ENCODE measurements at places on chromosomes 2 and 18.

GRCh38 chr2:84904151-84904550, 1.3 kb upstream of the TMSB10 start:
- DNase-seq, result no peak

DNA sequence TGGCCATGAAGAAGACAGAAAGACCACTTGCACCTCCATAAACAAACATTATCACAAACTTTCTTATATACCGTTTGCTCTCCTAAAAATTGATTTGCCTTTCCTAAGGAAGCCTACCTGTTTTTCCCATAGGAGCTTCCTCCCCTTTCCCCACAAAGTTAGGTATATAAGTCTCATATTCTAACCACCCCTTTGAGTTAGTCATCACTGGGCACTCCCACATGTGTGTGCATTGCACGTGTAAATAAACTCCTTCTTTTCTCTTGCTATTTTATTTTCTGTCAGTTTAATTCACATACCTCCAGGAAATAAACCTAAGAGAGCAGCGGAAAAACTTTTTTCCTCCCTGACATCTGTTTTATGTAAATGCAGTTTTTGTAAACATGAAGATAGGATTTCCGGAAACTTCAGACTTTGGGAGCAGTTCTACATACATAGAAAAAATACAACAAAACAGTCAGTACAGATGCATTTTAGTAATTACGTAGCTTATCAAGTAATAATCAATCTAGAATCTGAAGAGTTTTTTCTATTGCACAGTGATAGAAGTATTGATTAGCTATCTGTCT, 46.6 kb downstream of the PLCL1 start:
- no peak for DNase-seq

- DNase-seq, result no peak
These were observed 186.9 kb downstream of the LRP1B start for GRCh38 chr2:141943918-141944317.

DNA sequence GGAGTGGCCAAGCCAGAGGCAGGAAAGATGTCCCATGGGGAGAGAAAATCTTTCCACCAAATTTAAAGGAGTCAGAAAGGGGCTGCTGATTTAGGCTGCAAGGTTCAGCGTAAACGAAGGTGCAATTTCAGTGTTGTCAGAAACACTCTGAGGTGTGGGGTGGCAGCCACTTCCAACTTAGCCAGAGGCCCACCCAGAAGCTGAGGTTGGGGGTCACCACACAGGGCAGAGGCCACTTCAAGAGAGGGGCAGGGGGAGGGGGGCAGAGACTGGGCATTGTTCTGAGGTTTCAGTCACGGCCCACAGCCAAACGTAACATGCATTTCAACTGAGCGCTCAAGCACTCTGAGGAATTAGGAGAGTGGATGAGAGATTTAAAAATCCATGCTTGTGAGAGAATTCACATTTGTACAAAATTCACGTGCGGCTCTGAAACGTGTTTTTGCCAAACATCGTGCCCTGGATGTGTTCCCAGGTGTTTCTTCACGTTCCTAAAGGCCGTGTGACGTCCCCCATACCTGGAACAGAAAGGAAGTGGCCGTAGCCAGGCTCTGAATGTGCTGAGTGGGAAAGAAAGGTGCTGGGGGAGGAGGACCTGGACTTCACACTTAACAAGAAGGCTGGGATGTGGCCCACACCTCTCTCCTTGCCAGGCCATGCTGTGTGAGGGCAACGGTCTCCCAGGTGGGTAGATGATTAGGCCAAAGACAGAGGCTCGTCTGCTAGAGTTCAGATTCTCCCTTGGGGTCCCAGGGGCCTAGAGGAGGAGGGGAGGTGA, 19.5 kb upstream of the BOK start:
- DNase-seq, result no peak

GRCh38 chr2:153394686-153395085, 83.9 kb downstream of the RPRM start:
- no peak for DNase-seq

DNA sequence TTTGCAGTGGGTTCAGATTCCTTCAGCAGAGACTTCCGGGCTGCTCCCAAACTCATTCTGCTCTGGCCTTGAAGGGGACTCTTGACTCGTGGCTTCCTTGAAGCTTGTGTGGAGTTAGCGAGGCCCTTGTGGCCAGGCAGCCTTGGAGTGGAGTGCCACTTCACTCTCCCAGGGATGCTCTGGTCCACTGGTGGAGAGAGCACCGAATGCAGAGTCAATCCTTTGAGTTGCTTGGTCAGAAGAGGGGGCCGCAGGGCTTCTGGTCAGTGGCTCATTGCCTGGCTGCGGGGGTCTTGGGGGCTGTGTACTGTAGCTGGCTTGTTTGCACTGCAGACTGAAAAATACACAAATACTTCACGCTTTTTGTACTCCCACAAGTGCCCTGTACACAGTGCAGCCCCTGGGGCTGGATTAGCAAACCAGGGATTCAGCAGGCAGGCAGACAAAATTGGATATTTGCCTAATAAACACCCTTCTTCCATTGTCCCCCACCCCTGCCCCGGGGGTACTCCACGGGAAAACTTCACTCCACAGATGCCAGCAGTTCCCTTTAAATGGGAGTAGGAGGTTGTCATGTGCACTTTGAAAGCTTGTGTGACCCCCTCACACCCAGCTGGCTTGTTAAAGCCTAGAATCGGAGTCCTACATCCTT, 3.2 kb downstream of the GLI2 start:
- no peak for DNase-seq

GRCh38 chr18:23494992-23495391, 8.3 kb upstream of the RMC1 start:
- DNase-seq, result no peak

- no peak for DNase-seq
These were observed 56.1 kb upstream of the LYPD1 start for GRCh38 chr2:132726155-132726554.

- no peak for DNase-seq
These were observed 173.1 kb downstream of the LCLAT1 start for GRCh38 chr2:30620102-30620501.

DNA sequence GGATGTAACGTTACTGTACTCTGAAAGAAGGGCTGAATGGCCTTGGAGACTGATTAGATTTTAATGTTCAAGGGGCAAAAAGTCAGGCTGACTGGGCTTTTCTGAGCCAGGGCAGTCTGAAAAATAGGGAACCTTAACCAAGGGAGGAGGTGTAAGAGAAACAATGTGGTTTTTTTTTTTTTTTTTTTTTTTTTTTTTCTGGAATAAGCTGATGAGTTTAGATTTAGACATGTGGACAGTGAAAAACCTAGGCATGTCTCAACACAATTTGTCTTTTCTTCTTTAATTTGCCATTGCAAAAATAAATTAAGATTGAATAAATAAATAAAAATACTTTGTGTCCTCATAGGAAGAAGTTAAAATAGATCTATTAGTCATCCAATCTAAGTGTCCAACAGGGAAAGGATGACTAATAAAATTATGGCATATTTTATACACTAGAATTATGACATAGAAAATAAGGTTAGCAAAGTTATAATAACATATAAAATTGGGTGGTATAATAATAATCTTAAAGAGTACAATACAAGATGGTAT, 237.6 kb upstream of the TRIB2 start:
- DNase-seq, result no peak

GRCh38 chr2:101478181-101479001, 3.5 kb upstream of the RFX8 start:
- DNase-seq, result no peak

- DNase-seq, result no peak
These were observed 30.7 kb downstream of the MAPK4 start for GRCh38 chr18:50590593-50590992.

Measured in pulmonary artery endothelial cell (primary cell).